ENCODE measurements at places on chromosomes 3 and 15. TPM values are rescaled to one million over a fixed set of nuclear protein-coding genes. Genes with fewer than 3 reads are reported as not detected.

The CHL1 gene
- not detected for total RNA-seq

The CPLX3 gene
- total RNA-seq: 0.07 TPM

The KCTD6 gene
- total RNA-seq: 8.6 TPM

The TMEM212 gene
- total RNA-seq: not detected

The GOLGA8T gene
- total RNA-seq: 2.0 TPM

The SEMA6D gene
- not detected for total RNA-seq

The KCNAB1 gene
- not detected for total RNA-seq

The NR2E3 gene
- not detected for total RNA-seq

The CADPS gene
- not detected for total RNA-seq

Data from A549 treated with GW870086 at 1 μM for 4 hours (cell line).